ENCODE measurements at places on chromosomes 6 and 20.

DNA sequence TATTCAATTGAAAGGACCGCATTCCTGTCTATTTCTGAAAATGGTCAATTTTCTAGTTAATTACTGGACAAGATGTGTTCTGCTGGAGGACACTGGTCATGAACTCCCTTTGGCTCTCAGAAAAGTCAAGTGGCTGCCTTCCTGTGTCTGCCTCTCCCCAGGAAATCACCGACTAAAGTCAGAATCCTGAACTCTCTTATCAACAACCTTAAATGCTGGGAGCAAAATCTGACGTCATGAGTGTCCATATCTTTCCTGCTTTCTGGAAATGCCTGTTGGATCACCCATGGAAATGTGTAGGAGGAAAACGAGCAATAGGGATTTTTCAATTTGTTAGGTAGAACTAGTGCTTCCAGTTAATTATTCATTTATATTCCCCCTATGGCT is 53.5 kb upstream of the PLCB1 start:
- no peak for DNase-seq

- no peak for DNase-seq
Observed at GRCh38 chr6:33248643-33248931, 23.1 kb downstream of the VPS52 start.

DNA sequence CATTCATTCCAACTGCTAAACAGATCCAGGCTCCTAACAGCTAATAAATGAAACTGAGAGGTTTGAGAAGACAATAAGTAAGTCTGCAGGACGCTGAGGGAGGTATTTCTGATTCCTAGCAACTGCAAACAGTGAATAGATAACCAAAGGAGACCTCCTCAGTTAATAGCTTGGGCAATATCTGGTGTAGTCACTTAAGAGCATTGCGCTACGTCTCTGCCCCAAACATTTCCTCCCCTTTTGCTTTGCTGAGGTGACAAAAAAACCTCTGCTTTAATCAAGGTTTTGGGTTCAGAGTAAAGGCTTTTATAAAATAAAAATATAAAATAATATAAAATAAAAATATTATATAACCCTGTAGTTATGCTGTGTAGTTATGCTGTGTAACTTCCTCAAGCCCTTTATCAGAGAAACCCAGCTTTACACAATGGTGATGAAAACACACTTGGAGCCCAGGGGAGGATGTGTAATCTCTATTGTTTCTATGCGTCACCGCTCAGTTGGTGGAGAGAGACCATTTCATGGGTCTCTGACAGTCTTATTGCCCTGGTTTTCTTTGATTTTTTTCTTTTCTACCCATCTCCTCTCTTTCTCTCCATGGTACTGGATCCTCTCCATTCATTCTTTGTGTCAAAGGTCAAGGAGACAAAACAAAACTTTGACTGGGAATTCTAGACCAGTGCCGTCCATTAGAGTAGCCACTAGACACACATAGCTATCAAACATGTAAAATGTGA is 18.9 kb upstream of the CALHM5 start:
- no peak for DNase-seq

GRCh38 chr20:49810491-49811190 is 2.0 kb upstream of the SLC9A8 start:
- no peak for DNase-seq

DNA sequence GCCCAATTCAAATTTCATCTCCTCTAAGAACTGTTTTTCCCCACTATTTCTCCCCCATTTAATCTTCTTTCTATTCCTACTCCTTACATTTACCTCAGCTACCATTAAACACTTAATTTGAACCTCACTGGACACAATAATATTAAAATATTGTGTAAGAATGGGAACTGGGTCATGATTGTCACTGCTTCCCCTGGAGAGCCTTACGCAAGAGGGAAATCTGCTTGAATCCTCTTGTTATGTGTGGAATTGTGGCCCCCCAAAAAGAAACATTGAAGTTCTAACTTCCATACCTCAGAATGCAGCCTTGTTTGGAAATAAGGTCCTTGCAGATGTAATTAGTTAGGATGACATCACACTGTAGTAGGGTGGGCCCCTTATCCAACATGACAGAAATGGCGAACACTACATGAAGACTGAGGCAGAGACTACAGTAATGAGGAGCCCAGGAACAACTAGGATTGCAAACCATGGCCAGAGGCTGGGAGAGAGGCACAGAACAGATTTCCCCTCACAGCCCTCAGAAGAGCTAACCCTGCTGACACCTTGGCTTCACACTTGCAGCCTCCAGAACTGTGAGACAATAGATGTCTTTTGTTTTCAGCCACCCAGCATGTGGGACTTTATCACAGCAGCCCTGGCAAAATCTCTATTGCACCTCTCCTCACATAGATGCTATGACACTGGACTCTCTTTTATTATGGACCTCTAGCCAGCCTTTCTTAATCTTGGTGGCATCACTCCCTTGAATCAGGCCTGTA is 29.9 kb downstream of the HIVEP2 start:
- no peak for DNase-seq

- no peak for DNase-seq
Observed at GRCh38 chr6:20866036-20866435, 331.8 kb downstream of the CDKAL1 start.

- DNase-seq, result no peak
Observed at GRCh38 chr20:55685425-55685824, 319.9 kb downstream of the CBLN4 start.

- no peak for DNase-seq
Observed at GRCh38 chr6:160792708-160793107, 90.7 kb downstream of the PLG start.

DNA sequence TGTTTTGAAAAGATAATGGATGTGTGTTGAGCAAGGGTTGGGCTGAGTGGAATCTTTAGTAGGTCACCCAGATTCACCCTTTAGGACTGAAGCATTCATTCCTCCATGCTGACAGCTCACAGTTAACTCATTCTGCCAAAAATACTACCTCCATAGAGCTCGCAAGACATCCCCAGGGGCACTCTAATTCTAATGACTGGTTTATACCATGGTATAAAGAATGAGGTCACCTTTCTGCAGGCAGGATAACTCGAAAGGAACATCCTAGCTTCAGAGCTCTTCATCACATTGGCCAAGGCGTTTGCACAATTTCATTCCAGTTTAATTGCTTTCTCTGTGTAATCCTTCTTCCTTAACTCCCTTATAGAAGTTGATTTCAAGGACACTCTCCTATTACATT is 1257.2 kb upstream of the EYS start:
- no peak for DNase-seq

Measured in NCI-H526 (cell line).